ENCODE measurements at places on chromosomes 3 and 15.
A peak's percentile ranks its signal among the peaks of the same experiment; 100 is the strongest.

DNA sequence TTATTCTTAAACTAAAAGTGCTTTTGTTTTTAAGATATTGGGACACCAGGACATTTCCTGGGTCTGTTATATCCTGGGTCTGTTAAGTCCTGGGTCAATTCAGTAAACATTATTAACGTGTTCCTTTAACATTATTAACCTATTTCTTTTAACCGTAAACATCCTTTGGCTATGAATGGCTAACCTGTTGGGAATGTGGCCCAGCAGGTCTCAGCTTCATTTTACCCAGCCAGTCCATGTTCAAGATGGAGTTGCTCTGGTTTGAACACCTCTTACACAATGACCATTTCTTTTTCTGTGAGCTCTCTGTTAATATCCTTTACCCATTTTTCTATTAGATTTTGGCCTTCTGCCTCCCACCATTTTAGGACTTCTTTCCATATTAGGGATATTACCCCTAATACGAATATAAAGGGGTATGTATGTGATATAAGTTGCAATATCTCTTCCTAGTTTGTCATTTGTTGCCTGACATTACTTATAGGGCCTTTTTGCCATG lies 88.9 kb upstream of the NEDD4 start:
- DNase-seq = no peak

DNA sequence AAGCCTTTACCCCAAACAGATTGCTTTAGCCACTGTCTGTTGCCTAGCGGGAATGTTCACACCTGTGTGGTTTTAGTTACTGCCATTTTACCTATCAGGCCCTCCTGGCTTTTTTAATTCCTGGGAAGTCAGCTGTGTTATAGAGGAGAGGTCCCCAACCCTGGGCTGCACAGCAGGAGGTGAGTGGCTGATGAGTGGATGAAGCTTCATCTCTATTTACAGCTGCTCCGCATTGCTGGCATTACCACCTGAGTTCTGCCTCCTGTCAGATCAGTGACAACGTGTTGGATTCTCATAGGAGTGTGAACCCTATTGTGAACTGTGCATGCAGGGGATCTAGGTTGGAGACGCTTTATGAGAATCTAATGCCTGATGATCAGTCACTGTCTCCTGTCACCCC lies 127.0 kb downstream of the MBNL1 start:
- DNase-seq = no peak

GRCh38 chr3:14124223-14124614 lies 451 bp downstream of the CHCHD4 start:
- DNase-seq = peak; percentile 86

GRCh38 chr15:39878406-39878785 lies 41.7 kb downstream of the GPR176 start:
- DNase-seq = no peak

DNA sequence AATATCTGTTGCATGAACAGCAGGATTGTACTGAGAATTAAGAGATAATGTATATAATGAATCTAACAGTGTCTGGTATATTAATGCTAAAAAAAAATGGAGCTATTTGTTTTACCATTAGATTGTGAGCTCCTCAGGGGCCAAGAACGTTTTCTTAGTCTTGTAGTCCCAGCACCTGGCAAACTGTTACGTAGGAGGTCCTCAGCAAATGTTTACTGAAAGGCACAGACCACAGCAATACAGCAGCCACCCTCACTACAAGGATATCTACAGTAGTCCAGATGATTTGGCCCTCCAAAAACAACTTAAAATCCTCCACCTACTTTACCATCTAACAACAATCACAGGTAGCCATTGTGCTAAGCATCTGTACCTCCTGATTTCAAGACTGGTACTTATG lies 59.7 kb downstream of the MSL2 start:
- no peak for DNase-seq

DNA sequence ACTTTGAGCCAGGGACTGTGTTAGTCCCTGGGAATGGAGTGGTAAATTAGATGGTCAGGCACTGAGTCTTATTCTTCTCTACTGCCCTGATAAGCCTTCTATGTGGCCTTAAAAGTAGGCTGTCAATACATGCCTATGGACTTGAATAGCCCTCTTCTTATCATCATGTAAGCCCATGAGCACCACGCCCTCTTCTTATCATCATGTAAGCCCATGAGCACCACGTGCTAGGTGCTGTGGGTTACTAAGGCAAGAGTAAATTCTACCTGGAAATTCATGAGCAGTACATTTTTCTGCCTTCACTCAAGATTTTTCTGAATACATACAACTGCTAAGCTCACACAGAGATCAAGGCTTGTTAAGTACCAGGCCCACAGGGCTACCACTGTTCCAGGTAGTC lies 68.5 kb downstream of the DHX30 start:
- no peak for DNase-seq

DNA sequence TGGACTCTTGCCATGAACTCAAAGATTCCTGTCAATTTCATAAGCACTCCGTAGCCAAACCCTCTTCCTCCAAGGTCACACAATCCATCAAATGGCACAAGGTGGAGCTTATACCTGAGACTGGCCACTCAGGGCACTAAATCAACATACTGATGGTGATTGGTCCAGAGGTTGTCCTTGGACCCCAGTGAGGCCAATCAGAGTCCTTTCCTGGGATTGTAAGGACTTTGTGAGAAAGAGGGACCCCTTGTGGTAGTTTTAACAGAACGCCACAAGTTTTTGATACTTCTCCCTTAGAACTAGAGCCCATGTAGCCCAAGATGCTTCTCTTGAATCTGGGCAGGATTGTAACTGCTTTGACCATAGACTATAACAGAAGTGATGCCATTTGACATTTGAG lies 44.4 kb upstream of the LARS2 start:
- DNase-seq = no peak

DNA sequence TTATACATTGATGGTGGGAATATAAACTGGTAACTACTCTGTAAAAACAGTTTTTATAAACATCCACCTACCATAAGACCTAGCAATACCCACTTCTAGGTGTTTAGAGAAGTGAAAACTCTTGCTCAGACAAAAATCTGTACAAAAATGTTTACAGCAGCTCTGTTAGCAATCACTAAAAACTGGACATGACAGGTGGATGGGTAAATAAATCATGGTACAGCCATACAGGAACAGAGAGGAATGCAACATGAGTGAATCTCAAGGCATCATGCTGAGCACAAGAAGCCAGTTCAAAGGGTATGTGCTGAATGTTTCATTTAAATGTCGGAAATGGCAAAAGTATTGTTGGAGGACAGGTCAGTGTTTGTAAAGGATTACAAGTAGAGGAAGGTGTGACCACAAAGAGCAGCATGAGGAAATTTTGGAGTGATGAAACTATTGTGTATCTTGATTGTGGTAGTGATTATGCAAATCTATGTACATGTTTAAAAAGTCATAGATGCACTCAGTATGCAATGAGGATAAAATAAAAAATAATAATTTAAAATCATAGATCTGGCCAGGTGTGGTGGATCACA lies 2.8 kb upstream of the RNU5A-1 start:
- no peak for DNase-seq

GRCh38 chr15:59290295-59291212 lies 82.1 kb downstream of the MYO1E start:
- DNase-seq = no peak

DNA sequence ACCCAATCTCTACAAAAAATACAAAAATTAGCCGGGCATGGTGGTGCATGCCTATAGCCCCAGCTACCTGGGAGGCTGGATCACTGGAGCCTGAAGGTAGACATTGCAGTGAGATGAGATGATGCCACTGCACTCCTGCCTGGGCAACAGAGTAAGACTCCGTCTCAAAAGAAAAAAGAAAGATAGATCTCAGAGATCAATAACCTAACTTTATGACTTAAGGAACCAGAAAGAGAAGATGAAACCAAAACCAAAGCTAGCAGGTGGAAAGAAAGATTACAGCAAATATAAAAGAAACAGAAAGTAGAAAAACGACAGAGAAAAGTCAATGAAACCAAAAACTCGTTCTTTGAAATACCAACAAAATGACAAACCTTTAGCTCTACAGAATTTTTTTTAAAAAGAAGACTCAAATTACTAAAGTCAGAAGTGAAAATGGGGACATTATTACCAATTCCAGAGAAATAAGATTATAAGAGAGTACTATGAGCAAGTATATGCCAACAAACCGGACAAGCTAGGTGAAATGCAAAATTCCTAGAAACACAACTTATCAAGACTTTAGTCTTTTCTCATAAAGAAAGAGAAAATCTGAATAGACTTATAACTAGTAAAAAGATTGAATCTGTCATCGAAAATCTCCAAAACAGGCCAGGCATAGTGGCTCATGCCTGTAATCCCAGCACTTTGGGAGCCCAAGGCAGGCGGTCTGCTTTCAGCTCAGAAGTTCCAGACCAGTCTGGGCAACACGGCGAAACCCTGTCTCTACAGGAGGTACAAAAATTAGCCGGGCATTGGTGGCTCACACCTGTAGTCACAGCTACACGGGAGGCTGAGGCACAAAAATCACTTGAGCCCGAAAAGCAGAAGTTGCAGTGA lies 35.0 kb downstream of the ACAP2 start:
- no peak for DNase-seq

DNA sequence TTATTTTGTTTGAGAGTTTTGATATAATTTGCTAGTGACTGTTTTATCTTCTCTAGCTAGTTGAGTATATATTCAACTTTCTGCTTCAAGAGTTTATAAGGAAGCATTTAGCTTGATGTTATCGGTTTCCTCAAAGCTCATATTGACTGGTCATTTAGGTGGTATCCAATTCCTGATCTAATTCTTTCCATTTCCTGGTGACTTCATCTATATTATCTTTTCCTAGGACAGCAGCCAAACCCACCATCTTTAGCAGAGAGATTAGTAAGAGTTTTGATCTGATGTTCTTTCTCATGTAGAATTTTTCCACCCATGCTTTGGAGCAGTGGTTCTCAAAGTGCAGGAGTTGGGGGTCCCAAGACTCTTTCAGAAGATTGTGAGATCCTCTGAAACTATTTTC lies 148.6 kb upstream of the STT3B start:
- DNase-seq = no peak

GRCh38 chr3:63355809-63356208 lies 77.7 kb downstream of the SYNPR start:
- DNase-seq = no peak

DNA sequence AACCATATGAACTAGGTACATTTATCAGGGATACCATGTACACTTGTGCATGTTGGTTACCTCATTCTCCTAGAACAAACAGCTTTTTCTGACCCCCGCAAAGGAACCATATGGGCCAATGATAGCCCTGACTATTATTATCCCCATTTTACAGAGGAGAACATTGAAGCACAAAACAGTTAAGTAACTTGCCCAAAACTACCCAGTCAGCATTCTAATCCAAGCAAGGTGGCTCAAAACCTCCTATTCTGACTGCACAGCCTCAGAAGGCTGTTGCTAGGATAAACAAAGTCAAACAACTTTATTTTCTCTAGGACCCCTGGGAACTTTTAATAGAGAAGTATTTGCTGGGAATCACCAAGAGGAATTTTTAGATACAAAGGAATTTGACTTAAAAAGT lies 36.7 kb downstream of the CFAP44 start:
- no peak for DNase-seq

GRCh38 chr3:123385981-123386380 lies 62.9 kb downstream of the ADCY5 start:
- no peak for DNase-seq

DNA sequence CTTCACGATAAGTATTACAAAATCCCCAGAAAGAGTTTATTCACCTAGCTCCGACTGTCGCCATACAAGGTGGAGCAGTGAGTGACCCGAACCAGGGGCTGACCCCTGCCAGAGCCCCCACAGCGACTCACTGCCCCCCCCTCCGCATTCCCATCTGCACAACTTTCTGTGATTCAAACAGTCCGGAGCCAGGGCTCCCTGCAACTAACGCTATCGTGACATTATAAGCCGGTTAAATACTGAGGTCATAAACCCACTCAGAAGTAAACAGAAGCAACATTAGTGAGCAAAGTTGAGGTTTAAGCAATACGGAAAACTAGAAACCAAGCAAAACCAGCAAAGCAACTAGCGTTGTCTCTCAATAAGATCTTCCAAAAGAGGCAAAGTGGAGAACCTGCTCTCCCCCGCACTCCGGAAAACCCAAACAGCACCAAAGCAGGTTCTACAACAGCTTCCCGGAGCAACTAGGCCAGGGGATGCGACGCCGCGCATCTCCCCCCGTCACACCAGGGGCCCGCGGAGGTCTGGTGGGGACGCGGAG lies 642 bp downstream of the SCAP start:
- DNase-seq = peak; percentile 65

- no peak for DNase-seq
These were observed 66.3 kb downstream of the ISG20 start for GRCh38 chr15:88704791-88705768.

GRCh38 chr3:173843060-173843459 lies 445.5 kb downstream of the NLGN1 start:
- no peak for DNase-seq

DNA sequence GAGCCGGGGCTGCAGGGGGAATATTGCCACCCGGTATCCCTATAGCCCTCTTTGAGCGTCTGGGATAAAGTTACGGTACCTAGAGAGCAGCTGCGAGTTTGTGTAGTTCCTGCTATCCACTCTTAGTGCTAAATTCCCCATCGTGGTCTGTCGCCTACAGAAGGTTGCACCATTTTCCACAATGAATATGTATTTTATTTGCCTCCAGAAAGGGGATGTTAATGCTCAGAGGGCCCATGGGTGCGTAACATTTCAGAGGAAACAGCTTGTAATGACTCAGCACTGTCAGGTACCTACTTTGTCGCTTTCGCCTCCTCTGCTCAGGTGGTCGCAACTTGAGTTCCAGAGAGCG lies 1.1 kb downstream of the SLCO3A1 start:
- peak; percentile 77 for DNase-seq

GRCh38 chr15:51117270-51117669 lies 22.6 kb upstream of the TNFAIP8L3 start:
- DNase-seq = no peak

DNA sequence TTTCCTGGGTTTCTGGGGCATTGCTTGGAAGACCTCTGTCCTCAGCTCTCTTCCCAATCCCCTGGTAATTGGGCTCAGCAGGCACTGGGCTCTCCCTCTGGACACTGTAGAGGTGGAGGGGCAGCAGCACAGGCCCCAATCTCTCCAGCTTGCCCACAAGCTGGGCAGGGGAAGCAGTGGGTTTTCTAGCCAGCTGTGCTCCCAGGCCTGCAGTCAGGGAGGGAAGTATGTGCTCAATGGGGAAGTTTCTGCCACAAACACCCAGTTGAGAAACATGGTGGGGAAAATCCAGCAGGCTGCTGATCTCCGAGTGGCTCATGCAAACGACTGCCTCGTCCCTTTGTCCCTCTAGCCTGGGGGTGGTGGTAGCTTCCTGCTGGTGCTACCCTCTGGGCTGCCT lies 12.8 kb upstream of the RFT1 start:
- DNase-seq = no peak

DNA sequence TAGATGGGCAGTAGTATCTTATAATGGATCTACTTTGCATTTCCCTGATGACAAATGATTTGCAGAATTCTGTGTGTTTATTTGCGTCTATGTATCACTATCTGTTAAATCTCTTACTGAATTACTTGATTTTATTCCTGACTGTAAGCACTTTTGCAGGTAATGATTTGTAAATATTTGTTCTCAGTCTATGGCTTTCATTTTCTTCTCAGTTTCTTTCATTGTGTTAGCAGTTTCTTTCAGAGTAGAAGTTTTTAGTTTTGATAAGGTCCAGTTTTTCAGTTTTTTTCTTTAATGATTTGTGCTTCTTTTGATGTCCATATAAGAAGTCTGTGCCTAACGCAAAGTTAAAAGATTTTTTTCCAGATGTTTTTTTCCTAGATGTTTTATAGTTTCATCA lies 12.9 kb downstream of the SLC25A36 start:
- DNase-seq = no peak
